Stimulated activated CD4-positive, alpha-beta T cell treated with anti-CD3 and anti-CD28 coated beads, Interleukin-4, amount 100 ng/mL, for 48 hours (primary cell): ENCODE measurements at places on chromosomes 11 and 22.
A peak's percentile ranks its signal among the peaks of the same experiment; 100 is the strongest.

DNA sequence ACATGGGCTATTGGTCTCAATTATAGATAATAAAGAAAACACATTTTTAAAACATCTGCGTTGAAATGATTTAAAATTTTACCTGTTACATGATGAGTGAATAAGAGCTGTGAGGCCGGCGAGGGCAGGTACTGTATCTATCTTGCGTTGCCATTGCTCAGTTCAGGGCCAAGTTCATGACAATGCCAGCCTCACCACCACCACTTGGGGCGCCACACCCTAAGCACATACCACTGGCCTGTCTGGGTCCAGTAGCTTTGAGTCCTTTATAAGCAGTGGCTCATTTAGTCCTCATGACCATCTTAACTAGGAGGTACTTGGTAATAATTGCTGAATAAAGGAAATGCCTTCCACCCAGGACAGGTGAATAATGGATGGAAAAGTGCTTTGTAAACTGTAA lies 14.5 kb upstream of the MB start:
- peak; percentile 38 for DNase-seq

DNA sequence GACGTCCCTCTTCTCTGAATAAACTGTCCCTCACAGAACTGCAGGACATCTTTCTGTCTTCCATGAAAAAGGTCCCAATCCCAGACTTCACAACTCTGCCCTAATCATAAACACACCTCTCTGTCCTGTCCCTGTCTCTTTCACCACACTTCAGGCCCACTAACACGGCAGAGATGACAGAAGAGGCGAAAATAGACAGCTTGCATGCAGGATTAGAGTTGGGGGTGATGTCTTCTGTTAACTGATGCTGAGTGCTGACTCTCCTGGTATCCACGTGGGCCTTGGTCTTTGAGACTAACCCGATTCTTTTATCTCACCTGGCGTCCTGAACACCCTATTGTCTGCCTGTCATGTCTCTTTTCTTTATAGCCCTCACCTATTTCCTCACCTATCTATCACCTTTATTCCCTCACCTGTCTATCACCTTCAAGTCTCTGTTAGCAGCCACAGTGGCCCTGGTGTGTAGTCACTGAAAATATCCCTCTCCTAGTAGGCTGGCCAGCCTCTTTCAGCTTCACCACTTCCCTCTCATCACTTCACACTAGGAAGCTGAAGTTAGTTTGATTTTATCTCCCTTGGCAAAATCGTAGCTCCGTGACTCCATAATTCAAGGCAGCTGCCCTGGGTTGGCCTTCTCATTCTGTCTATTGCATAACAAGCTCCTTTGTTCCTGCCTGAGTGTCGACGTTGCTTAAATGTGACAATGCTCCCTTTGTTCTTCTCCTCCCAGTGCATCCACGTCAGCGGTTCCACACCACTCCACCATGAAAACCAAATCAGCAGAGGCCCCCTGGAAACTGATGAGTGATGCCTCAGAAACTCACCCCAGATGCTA lies 30.6 kb upstream of the DRD2 start:
- no peak for DNase-seq

- no peak for DNase-seq
These were observed 44.6 kb upstream of the PPARA start for GRCh38 chr22:46105494-46106278.

- no peak for DNase-seq
These were observed 38.5 kb downstream of the SIK3 start for GRCh38 chr11:117059611-117060148.

DNA sequence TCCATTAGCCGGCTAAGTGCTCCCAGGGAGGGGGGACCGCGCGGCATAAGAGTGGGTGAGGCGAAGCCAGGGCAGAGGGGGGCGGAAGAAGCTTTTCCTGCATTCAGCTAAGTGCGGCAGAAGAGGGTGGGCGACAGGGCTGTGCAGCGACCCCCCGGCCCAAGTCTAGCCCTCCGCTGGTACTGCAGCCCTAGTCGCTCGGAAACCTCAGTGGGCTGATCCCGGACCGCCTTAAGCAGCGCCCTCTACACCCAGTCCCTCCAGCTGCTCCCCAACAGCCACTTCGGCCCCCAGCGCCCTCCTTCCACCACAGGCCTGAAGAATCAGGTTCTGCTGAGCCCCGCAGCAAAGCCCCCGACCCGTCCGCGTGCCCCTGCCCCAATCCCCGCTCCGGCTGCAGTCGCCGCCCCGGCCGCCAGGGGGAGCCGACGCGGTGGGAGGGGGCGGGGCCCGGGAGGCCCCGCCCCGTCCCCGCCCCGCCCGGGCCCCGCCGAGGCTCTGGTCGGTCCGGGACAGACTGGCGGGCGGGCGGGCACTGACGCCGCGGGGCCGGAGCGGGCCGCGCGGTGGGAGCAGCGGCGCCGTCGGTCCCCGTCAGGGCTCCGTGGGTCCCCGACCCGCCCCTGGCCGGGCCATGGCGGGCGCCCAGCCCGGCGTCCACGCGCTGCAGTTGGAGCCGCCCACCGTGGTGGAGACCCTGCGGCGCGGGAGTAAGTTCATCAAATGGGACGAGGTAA lies at the start of gene PLCB3:
PLCB3 (plus strand) TSS at position 515 of the 737 bp plus-strand sequence; CDS start at position 635, 120 bp downstream.
- DNase-seq: no peak

GRCh38 chr11:88318017-88318416 lies 19.5 kb downstream of the CTSC start:
- no peak for DNase-seq

DNA sequence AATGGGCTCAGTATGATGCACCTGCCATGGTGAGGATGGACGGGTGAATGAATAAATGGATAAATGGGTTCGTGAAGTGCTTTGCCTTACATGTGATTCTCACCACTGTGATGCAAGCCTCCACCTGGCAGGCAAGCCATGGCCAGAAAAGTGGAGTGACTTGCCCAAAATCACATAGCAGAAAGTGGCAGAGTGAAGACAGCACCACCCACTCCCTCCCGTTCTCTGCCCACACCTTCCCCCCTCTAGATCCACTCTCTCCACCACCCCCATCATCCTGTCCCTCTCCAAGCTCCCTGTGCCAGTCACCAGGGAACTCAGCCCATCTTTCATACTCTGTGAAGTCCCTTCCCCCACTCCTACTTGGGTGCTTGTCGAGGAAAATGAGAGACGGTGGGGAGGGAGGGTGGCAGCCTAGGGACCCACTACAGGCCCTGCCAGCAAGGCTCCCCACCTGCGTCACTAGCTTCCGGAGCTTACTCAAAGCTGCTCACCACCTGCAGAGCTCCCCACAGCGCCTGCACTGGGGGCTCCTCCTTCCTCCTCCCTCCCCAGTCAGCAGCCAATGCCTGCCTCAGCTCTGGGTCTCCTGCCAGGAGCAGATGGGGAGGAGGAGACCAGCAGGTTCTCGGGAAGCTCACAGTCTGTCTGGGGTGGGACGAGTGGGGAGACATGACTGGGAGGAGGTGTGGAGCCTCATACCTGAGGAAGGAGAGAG lies 82.3 kb downstream of the PDE2A start:
- DNase-seq: peak; percentile 23

DNA sequence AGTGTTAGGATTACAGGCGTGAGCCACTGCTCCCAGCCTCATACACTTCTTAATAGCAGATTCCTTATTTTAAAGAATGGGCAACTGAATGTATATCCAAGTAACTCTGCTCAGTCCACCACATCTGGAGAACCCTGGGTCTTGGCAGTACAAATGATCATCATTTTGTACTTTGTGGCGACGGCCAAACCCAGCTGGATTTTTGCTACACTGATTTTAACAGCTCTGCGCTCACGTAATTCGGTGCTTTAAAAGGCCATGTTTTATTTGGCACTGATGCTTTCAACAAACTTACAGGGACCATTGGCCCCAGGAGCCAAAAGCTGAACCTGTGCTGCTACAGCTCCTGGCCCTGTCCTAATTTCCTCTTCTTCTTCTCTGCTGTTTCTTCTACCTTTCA lies 60.8 kb upstream of the PDE3B start:
- no peak for DNase-seq

- no peak for DNase-seq
These were observed 131.9 kb upstream of the TEAD1 start for GRCh38 chr11:12542186-12542935.

DNA sequence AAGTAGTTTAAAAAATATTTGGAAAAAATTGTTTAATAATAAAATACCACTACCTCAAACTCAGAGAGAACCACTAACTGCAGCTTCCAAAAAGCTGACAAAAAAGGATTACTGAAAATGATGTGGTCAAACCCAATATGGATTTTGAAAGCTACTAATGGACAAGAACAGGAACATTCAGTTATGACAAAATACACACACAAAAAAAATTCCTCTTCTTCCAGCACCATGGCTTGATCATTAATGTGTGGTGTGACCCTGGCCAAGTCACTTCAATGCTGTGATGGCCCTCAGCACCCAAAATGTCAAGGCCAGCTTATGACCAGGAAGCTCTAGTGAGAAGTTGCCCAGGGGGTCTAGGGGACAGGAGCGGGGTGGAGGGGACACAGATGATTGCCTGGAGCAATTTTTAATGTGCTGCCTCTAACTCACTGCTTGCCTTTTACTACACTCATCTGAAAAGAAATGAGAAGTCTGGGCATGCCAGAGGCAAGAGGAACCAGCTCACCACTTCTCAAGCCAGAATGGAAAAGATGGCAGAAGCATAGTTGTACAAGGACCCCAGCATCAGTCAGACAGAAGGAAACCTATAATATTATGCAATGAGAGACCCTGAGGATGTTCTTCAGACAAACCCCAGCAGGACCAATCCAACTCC lies 2.2 kb downstream of the SMCO4 start:
- DNase-seq: no peak

DNA sequence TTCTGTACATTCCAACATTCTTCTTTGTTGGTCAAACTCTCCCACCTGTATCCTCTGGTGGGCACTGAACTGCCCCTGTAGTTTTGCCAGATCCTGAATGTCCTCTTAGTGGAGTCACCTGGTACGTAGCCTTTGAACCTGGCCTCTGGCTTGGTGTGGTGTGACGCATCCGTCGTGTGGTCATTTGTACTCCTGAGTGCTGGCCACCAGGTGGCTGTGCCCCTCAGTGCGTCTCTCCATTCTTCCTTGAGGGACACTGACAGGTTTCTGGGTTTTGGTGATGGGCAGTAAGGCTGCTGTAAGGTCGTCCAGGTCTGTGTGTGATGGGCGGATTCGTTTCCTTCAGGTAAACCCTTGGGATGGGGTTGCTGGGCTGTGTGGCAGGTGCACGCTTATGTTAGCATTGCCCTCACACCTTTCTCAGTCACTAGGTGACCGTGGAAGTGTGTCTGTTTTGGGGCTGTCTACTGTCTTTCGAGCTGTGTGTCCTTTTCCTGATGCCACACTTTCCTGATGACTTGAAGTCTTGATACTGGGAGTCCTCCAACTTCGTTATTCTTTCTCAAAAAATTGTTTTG lies 13.6 kb upstream of the RANBP1 start:
- DNase-seq: no peak

GRCh38 chr11:94762208-94762607 lies 5.9 kb upstream of the AMOTL1 start:
- DNase-seq: no peak

DNA sequence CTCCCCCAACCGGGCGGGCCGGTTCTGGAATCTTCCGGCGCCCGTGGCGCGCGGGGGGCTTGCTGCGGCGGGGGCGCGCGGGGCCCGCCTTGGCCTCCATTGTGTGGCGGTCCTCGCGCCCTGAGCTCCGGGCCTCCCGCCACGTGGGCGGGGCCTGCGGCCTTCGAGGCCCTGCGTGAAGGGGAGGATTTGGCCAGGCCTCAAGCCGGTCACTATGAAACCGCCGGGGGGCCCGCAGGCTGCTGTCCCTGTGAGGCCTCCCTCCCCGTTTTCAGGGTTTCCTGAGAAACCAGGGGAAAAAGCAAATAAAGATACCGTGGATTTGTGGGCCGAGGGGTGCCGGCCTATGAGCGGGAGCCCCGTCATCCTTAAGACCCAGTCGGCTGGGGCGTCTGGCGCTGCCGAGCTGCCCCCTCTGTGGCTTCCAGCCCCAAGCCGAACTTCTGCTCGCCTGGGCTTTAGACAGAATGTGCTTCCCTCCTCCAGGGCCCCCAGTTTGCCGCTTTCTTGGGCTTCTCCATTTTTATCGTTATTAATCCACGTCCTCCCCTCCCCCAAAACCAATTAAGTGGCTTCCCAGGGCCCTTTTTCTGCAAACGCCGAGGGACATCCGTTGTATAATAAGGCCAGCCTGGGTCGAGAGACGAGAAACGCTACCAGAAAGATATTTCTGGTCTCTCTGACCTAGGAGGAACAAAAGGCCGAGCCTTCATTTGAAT lies 602 bp downstream of the EWSR1 start:
- no peak for DNase-seq

- DNase-seq: no peak
These were observed 19.3 kb downstream of the PRR33 start for GRCh38 chr11:1872267-1872985.

DNA sequence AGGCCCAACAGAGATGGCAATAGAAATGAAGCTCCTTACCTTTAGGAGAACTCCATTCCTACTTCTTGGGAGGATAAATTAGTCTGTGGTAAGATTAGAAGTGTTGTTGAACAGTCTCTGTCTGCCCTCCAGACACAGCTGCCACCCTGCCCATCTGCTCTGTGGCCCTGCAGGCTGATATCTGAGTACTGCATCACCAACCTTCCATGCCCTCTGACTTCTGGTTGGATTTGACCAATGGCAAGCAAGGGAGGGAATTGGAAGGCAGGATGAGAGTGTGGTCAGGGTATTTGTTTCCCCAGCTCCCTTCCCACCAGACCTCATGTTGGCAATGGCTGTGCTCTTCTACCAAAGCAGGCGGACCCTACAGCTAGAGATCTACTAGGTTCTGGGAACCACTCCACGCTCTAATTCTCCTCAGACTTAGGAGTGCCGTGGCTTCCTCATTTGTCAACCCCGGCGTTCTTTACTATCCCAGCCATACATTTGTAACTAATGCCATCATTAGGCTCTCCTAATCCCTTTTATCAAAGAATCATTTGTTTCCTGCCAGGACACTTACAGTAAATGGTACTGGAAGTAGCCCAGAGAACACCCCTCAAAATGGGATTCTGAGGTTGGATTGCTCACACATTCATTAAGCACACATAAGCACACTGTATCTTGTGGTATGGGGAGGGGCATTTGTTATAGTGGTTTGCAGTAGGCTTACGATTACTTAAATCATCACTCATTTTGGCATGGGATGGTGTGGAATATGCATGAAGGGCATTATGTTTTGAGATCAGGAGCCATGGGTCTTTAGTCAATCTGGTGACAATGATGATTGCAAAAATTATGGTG lies 35.4 kb upstream of the CD44 start:
- no peak for DNase-seq

DNA sequence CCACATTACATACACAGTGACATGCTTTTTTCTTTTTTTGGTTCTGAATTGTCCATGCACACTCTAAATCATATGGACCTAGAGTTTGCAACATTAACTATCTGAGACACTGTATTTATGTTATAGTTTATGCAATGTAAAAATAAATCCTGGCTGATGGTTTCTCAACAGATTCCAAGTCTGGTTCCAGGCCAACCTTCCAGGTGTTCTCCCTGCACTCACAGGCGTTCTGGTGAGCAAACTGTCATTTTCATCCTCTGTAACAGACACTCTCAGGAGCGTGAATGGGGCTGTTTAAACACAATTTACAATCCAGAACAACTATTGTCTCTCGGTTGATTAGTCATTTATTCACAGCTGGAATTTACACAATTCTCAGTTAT lies 36.5 kb upstream of the ANKK1 start:
- no peak for DNase-seq

GRCh38 chr11:43833657-43834073 lies 47.0 kb upstream of the ALKBH3 start:
- no peak for DNase-seq

GRCh38 chr11:134362192-134362901 lies 30.6 kb downstream of the GLB1L2 start:
- DNase-seq: no peak

- DNase-seq: no peak
These were observed 77.4 kb downstream of the NAV2 start for GRCh38 chr11:19789835-19790710.

GRCh38 chr22:32649515-32650200 lies 151.8 kb upstream of the TIMP3 start:
- no peak for DNase-seq

- no peak for DNase-seq
These were observed 29.8 kb downstream of the ABTB2 start for GRCh38 chr11:34327804-34328631.
